OCI-M1 (cell line): ENCODE measurements at places on chromosomes 4 and X.

- no peak for DNase-seq
Measured at GRCh38 chr4:3307486-3307885, 14.7 kb downstream of the RGS12 start.

DNA sequence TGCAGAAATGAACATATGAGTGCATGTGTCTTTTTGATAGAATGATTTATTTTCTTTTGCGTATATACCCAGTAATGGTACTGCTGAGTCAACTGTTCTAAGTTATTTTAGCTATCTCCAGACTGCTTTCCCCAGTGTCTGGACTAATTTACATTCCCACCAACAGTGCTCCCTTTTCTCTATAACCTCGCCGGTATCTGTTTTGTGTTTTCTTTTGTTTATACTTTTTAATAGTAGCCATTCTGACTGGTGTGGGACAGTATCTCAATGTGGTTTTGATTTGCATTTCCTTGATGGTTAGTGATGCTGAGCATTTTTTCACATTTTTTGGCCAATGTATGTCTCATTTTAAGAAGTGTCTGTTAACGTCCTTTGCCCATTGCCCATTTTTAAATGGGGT, 218.6 kb upstream of the KCNIP4 start:
- DNase-seq: no peak

DNA sequence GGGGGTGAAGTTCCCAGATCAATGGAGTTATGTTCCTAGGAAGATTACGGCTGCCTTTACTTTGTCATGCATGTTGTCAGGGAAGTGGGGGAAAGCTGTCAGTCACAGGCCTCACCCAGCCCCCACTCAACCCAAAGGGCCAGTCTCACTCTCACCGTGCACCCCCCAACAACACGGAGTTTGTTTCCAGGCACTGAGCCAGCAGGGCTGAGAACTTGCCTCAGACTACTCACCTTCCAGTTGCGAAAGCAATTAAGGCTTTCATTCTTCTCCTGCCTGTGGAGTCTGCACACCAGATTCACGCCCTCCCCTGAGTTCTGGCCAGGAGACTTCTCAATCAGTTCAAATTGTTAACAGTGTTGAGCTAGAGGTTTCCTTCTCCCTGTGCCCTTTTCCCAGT, 114.3 kb downstream of the SH3BGRL start:
- no peak for DNase-seq

DNA sequence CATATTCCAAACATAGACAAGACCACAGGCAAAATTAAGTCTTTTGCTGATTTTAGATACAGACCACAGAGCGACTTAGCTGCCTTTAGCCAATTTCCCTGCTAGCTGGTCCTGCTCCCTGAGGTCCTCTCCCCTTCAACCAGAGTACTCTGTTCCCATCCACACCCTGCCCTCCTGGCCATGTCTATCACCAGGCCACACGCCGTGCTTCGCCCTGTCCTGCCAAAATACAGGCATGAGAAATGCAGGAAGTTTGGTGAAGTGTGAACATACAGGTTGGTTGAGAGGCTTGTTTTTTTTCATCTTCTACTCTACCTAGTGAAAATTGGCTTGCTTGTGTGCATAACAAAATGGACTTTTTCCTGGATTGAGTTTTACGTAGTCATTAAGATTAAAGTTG, 226.2 kb upstream of the TENM3 start:
- no peak for DNase-seq

- DNase-seq: no peak
Measured at GRCh38 chrX:1455948-1456280, 3.2 kb upstream of the ASMTL start.

GRCh38 chr4:151857368-151857767, 96.6 kb upstream of the GATB start:
- DNase-seq: no peak

- DNase-seq: peak; percentile 29
Measured at GRCh38 chr4:36322921-36323354, 41.5 kb downstream of the DTHD1 start.

DNA sequence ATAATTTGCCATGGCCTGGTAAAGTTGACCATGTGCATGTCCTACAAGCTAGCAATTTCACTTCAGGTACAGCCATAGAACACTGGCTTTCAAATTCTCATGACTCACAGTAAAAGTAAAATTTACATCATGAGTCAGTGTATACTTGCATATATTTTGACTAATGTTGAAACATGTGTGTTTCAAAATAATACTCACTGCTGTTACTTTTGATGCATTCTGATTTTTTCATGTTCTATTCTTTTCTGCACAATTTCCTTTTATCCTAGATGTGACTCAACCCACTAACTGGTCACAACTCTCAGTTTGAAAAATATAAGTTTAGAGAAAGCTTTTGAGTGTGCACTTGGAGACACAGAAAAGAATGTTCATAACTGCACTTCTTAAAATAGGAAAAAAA, 365.7 kb downstream of the FGF13 start:
- DNase-seq: no peak

GRCh38 chrX:123909523-123909922, 49.7 kb downstream of the XIAP start:
- no peak for DNase-seq

DNA sequence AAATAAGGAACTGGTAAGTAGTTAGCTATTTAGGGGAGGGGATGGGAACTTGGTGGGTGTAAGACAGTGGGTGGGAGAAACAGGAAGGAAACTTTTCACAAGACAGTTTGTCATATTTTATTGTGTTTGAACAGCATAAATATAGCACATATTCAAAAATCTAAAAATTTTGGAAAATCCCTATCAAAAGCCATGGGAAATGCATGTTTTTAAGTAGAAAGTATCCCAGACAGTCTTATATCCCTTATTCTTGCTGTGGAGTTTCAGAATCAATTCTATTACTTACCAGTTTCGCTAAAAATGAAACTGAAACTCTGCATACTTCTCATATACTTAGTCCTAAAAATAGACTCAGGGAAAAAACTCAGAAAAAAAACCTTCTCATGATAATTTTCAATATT, 22.3 kb upstream of the RASGEF1B start:
- peak; percentile 72 for DNase-seq

- DNase-seq: peak; percentile 45
Measured at GRCh38 chr4:105149771-105150170, 3.1 kb downstream of the TET2 start.

DNA sequence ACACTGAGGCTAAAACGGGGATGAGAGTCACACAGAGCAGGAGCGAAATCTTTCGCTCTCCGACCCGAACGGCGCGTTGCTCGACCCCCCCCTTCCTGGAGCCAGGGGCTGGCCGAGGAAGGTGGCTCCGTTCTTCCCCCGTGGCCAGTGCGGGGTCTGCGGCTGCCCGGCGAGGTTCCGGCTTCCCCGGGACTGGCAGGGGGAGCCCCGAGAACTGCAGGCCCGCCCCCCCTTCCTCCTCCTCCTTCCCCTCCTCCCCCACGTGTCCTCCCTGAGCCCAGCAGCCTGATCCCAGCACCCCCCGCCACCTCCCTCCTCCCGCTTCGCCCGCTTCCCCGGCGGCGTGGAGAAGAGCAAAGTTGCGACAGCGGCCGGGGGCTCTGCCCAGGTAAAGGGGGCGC, 2.4 kb upstream of the BCORL1 start:
- no peak for DNase-seq

- DNase-seq: no peak
Measured at GRCh38 chr4:4233610-4234009, 6.9 kb upstream of the OTOP1 start.

DNA sequence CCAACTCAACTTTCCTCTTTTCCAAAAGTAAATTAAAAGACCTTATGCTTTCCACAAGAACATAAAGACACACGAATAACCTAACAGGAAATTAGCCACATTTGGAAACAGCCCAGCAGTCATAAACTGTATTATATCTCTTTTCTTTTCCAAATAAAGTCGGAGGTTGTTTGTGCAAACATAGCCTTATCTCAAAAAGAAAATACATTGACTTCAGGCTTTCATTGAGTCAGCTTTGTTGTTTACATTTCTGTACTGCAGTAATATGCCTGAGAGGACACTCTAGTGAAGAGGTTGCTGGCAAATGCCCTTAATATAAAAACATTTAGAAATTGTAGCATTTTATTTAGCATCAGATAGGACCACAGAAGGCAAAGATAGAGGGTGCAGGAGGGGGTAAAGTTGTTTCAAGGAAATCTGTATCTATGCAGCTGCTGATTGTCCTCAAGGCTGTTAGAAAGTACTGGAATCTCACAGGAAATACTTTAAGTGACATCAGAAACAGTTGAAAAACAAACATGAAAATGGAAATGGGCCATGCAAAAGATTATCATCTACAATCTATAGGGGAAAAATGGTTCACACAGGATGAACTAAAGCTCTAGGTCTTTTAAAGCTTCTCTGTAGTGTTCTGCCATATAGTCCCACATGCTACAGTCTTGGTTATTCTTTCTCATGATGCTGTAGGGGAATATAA, 14.5 kb downstream of the LNX1 start:
- DNase-seq: no peak

DNA sequence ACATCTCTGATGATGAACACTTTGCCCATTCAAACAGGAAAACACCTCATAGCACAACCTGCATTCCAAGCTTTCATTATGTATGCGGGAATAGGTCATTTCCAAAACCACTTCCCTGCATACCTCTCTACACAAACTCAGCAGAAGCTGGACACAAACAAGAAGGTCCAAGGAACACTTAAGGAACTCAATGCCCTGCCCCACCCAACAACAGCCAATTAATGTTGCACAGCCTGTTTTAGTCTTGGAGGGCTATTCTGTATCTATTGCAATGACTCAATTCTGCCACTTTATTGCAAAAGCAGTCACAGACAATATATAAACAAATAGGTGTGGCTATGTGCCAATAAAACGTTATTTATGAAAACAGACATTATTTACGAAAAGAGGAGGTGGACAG, 16.7 kb downstream of the OPHN1 start:
- DNase-seq: no peak

DNA sequence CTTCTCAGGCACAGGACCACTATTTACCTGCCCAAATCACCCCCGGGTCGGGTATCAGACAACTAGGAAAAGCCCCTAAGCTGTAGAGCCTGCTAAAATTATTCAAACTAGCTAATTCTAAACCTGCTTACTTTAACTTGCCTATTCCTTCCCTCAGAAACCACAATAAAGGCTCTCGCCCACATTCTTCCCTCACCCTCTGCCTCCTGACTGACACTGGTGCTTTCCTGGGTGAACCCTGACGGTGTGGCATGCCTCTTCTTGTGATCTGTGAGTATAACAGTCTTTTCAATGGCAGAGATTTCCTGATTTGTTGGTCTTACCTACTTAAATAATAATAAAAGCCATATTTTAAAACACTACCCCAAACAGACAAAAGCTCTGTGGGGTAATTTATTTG, 242.1 kb upstream of the ZCCHC13 start:
- no peak for DNase-seq

- DNase-seq: no peak
Measured at GRCh38 chr4:28421221-28421620, 1560.6 kb downstream of the STIM2 start.

GRCh38 chr4:30952526-30953219, 232.5 kb downstream of the PCDH7 start:
- no peak for DNase-seq

DNA sequence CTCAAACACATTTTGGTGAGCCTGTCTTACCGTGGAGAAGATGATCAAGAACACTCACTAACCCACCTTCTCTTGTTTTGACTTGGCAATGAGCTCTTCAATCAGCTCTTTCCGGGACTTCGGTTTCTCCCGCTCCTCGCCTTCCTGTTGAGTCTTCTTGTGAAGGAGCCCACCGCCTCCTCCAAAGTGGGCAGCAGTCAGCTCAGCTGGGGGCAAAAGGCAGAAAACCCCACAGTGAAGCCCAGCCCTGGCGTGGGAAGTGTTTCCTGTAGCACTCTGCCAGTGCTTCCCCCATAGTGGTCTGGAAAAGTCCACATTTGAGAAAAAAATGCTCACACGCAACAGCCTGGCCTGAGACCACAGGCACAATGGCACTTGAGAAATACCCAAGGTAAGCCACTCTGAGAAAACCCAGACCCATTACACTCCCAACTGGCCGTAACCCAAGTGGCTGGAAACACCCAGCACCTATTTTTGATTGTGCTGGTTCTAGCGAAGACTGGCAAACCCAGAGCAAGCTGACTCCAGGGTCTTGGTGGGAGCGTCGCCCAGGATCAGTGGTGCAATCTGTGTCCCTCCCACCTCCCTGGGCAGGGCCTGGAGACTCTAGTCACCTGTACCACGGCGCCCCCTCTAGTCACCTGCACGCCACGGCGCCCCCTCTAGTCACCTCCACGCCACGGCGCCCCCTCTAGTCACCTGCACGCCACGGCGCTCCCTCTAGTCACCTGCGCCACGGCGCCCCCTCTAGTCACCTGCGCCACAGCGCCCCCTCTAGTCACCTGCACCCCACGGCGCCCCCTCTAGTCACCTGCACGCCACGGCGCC, 8.6 kb downstream of the NOP14 start:
- DNase-seq: no peak

- DNase-seq: no peak
Measured at GRCh38 chr4:8838296-8838960, 33.2 kb downstream of the HMX1 start.

DNA sequence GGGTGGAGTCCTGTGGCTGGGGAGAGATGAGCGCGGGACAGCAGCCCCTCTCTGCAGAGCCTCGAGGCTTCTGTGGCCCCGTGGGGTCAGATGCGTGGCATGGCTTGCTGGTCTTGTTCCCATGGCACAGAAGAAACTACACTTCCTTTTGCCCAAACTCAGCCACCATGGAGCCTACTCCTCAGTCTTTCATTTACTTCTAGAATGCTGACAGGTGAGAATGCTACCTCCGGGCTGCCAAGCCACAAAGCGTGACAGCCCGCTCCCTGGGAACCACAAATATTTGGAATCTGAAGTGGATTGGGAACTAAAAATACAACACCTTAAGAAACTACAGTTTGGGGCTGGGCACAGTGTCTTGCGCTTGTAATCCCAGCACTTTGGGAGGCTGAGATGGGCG, 98.0 kb downstream of the TRAPPC11 start:
- no peak for DNase-seq

- no peak for DNase-seq
Measured at GRCh38 chrX:20472620-20473258, 206.0 kb upstream of the RPS6KA3 start.

DNA sequence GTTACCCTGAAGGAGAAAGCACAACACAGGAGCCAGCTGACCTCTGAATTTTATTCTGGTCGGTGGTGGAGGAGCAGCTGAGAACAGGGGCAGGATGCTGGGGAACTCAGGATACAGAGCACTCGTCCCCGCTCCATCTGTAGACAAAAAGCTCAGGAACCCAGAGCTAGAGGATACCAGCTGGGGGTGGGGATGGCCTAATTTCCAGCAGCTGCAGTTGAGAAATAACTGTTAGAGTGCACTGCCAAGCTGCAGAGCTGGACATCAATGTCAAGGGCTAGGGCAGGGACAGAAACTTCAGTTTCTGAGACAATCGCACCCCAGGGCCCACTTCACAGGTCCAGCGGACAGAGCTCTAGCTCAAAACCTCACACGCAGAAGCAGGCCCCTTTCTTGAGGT, 122.1 kb upstream of the GUCY1A1 start:
- DNase-seq: no peak

DNA sequence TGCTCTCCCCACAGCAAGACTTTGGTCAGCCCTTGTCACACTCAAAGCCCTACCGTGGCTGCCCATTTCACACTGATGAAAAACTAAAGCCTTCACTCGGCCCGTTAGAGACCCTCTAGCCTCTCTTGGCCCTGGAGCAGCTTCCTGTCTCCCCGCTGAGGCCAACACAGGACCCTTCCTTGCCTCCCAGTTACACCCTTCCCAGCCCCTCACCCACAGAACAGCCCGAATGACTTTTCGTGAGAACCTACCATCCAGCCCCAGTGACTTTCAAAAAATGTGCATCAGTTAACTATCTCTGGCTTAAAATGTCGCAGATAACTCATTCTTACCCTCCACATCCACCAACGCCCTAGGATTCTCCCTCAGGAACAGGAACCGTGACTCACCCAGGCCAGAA, 756 bp upstream of the TAF9B start:
- DNase-seq: no peak

- no peak for DNase-seq
Measured at GRCh38 chr4:169662206-169662605, 41.8 kb downstream of the CLCN3 start.
